ENCODE measurements at places on chromosomes 6 and 20.
A peak's percentile ranks its signal among the peaks of the same experiment; 100 is the strongest.

DNA sequence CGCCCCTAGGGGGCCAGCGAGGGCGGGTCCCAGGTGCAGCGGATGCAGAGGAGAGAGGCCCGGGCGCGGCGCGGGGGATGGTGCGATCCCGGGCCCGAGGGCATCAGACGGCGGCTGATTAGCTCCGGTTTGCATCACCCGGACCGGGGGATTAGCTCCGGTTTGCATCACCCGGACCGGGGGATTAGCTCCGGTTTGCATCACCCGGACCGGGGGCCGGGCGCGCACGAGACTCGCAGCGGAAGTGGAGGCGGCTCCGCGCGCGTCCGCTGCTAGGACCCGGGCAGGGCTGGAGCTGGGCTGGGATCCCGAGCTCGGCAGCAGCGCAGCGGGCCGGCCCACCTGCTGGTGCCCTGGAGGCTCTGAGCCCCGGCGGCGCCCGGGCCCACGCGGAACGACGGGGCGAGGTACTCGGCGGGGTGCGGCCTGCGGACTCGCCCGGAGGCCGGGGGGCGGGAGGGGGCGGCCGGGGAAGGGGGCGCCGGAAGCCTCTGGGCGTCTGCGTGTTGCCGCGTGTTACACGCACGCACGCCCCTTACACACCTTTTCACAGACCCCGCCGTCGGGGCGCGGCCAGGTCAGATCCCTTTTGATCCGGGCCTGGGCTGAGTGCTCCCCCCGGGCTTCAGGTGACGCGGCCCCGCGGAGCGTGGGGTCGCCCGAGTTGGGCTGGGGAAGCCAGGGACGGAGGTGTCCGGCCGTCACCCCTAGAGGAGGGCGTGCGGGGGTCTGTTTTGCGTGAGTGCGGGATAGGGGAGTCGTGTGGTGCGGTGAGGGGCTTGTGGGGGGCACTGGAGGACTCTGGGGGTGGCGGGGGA lies 412 bp downstream of the TRIB3 start:
- DNase-seq = no peak

GRCh38 chr6:141158740-141159139 lies 974.0 kb upstream of the GJE1 start:
- DNase-seq = no peak

- no peak for DNase-seq
These were observed 74.8 kb upstream of the MBOAT1 start for GRCh38 chr6:20286968-20287565.

- DNase-seq = no peak
These were observed 454.6 kb upstream of the KHDRBS2 start for GRCh38 chr6:62740596-62740995.

- DNase-seq = no peak
These were observed 72.2 kb upstream of the NAA20 start for GRCh38 chr20:19944772-19945459.

- DNase-seq = no peak
These were observed 51.5 kb downstream of the CTCFL start for GRCh38 chr20:57473246-57474048.

DNA sequence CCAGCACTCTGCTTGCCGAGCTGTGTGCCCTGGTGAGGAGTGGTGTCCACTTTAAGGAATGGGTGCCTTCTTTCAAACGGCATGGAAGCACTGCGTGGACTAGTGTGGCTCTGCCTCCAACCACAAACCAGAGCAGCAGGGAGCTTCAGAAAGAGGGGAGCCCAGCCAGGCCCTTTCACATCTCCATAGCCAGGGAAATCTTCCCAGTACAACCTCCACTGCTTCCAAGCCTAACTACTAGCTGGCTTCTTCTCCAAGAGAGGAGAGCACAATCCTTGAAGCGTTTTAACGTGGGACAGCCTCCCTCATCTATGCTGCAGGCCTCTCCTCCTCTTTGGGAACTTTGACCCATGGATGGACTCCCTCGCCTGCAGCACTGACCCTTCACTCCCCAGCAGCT lies 26.7 kb downstream of the TNXB start:
- DNase-seq = no peak

DNA sequence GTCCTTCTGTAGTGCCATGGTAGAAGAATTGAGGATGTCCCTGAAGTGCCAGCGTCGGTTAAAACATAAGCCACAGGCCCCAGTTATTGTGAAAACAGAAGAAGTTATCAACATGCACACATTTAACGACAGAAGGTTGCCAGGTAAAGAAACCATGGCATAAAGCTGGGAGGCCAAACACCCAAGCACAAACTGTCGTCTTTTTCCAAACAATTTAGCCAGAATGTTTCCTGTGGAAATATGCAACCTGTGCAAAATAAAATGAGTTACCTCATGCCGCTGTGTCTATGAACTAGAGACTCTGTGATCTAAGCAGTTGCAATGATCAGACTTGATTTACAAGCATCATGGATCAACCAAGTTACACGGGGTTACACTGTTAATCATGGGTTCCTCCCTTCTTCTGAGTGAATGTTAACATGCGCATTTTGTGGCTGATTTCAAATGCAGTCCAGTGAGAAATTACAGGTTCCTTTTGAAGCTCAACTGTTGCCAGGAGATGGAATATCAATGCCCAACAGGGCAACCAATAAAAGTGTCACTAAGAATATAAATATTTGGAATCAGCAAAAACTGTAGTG lies 674.9 kb downstream of the GRIK2 start:
- no peak for DNase-seq

DNA sequence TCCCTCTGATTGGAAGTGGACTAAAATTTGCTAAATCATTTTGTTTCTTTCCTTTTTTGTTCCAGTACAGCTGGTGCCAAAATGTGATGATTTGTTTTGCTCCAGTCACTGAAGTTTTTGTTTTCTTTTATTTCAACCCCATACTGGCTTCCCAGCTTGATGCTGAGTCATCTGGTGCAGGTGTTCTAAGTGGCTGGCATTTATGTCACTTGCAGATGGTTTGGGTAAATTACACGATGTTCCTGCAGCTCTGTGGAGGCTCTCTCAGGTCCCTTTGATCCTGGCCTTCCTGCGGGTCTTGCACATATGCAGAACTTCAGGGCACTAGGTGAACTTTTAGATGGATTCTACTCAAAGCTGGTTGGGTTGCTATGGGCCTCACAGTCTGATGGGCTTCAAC lies 577.7 kb downstream of the HAO1 start:
- DNase-seq = peak; percentile 69

DNA sequence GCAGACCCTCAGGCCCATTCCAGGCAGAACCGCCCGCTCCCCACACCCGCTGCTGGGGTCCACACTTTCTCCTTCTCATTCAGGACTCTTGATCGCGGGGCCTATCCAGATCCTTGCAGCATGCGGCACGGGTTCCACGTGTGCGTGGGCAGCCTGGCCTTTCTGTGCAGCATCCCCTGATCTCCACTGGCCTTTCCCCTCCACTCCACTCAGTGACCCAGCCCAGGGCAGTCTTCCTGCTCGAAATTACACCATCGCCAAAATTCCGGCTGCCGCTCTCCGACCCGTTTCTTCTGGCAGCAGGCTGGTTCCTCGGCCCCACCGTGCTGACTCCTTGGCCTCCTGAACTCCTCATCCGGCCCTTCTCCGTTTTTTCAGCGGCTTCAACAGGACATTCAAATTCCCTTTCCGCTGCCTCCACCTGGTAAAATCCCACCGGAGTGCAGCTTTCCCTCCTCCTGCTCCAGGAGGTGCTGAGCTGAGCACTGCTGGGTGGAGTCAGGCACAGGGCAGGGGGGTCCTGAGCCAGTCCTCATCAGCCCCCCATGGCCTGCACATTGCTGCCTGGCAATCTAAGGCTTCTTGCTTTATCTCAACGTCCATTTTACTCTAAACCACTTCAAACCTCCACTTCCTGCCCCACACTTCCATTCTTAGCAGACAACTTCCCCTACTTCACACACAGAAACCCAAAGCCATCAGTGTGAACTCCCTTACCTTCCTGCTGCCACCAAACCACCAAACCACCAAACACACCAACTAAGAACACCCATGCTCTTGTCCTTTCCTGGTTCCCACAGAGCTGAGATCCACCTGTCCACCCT lies 9.0 kb downstream of the SFT2D1 start:
- no peak for DNase-seq

- DNase-seq = no peak
These were observed 2.3 kb downstream of the POPDC3 start for GRCh38 chr6:105177556-105177955.

DNA sequence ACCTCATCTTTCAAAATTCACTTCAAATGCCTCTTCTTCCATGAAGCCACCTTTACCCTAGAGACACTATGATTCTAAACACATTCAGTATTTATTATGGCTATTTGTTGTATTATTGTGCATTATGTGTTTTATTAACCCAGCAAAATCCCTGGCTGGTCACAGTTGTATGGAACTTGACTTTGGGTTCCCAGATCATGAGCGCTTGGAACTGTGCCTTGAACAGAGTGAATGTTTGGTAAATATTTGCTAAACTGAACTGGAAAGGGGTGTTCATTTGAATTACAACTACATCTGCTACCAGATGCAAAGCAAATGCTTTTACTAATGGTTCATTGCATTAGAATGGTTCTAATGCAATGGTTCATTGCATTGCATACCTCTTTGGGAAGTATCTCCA lies 259.8 kb downstream of the PKHD1 start:
- DNase-seq = no peak

GRCh38 chr6:13281686-13282085 lies 46.7 kb downstream of the TBC1D7 start:
- DNase-seq = no peak

DNA sequence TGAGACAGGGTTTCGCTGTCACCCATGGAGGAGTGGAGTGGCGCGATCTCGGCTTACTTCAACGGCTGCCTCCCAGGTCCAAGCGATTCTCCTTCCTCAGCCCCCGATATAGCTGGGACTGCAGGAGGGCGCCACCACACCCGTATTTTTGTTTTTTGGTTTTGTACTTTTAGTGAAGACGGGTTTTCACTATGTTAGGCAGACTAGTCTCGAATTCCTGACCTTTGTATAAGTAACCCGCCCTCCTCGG lies 115.4 kb upstream of the BTN3A2 start:
- DNase-seq = no peak

DNA sequence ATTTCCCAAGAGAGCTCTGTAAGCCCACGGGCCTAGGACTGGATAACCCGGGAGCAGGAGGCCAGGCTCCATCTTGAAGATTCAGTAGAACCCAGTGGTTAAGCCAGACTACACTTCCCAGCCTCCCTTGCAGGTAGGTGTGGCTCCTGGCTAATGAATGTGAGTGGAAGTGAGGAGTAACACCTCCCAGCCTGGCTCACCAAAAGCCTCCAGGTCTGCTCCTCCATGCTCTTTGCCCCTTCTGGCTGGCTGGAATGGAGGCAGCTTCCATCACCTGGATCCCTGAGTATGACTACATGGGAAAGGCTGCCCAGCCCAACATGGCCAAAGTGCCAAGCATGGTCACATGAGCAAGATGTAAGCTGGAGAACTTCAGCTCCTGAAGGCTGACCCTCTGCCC lies 9.7 kb downstream of the LRRN4 start:
- DNase-seq = no peak

- no peak for DNase-seq
These were observed 64.5 kb downstream of the BFSP1 start for GRCh38 chr20:17466641-17467040.

GRCh38 chr20:60101891-60102281 lies 143.7 kb downstream of the CDH26 start:
- no peak for DNase-seq

DNA sequence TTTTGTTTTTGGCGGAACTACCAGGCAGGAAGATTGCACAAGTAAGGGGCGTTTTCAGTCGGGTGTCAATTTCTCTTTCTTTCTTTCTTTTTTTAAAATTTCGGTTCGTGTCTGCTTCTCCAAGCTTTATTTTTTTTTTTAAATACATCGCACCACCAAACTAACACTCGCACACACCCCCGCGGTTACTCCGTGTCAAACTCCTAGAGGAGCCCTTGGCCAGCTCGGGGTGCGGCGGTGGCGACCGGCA lies 338 bp downstream of the UTRN start:
- DNase-seq = peak; percentile 22

DNA sequence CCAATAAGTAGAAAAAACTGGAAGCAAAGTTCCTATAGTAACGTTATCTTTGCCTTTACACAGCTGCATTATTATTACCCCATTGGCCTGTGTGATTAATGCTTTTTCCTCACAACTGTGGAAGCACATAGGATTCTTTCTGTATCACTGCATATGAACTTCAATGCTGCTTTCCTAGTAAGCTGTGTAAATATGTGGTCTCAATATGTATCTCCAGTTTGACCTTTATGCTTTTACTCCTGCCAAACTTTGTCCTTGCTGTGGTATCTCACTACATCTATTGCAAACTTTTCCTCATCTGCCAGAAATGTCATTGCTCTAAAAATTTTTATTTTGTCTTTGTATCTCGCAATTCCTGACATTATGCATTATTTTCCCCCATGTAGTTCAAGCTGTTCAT lies 168.6 kb downstream of the ZFAND3 start:
- no peak for DNase-seq

DNA sequence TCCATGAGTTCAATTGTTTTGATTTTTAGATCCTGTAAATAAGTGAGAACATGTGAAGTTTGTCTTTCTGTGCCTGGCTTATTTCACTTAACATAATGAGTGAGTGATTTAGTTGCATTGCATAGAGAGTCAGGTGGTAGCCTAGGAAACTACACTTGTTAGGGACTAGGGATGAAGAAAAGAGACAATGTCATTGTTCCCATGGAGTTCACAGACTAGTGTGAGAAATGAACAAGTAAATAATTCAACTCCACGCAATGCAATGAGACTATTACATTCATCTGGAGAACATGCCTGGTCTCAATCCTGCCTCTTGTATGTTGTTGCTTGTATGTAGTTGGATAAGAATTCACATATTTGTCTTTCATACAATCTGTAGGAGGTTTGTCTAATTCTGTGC lies 76.3 kb upstream of the B3GAT2 start:
- DNase-seq = no peak

DNA sequence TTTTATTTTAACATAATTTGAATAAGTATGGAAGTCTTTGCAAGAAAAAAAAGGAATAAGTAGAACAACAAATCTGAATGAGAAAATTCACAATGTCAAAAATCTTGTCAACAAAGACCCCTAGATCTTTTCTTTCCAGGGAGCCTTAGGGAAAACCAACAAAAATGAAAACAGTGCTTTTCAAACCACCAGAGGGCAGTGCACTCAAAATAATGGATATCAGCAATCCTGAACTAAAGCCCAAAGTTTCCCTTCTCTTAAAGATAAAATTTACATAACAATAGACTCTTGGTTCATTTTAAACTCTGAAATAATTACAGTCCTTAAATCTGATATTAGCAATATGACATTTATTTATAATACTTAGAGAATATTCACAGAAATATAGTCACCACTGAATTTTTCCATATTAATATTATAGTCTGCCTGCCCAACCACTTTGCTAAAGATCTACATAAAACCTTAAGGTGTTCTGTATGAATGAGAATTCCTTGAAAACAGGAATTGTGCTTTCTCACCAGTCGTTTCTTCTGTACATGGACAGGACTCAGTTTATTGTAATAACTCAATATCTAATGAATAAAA lies 105.3 kb upstream of the BMP5 start:
- DNase-seq = peak; percentile 13
